ENCODE measurements at places on chromosomes 2 and 18.

DNA sequence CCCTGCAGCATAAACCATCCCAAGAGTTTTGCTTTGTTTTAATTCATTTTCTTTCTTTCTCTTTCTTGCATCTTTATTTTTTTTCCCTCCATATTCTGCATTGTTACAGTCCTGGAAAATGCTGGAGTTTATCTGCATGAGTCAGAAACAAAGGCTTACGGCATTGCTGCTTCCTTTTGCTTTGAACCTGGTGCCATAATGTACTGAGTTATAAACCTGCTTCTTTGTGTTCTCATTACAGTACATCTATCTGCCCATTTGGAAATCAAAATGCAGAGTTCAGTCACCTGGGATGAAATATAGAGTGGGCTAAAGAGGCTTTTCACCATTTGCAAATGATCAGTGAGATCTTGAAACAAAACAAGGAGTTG, 1009.2 kb upstream of the FANCL start:
- no peak for DNase-seq

GRCh38 chr2:142142595-142142994, 11.8 kb upstream of the LRP1B start:
- DNase-seq, result no peak

GRCh38 chr2:7044253-7045250, 127.3 kb downstream of the RNF144A start:
- DNase-seq, result peak; percentile 86

DNA sequence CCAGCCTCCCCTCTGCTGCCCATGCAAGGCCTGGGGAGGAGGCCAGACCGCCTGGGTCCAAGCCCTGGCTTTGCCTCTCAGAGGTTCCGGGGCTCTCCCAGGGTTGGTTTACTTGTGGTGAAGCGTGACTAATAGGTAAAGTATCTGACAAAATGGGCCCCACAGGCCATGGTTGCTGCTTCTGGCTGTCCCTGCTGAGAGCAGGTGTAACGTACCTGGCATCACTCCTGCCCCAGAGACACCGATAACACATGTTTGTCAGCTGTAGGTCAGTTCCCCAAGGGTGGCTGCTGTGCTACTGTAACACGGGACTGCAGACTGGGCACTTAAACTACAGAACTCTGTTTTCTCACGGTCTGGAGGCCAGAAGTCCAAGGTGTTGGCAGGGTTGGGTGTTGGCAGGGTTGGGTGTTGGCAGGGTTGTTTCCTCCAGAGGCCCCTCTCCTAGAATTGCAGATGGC, 34.1 kb downstream of the ODC1 start:
- DNase-seq, result no peak

GRCh38 chr18:8615397-8616027, 6.3 kb downstream of the RAB12 start:
- no peak for DNase-seq

DNA sequence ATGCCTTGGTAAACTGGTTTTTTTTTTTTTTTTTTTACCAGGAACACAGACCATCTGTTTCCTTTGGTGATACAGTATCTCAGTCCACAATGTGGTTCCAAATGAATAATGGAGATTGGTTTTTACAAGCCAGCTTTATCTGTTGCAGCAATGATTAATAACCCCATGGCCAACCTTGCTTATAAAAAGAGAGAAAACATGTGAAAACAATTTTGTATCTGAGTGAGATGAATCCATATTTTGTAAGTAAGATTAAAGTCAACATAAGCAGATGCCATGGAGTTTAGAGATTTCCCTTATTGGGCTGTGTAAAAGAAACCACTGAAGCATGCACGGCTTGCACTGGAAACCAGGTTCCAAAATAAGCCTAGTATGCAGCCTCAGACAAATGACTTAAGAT, 108.6 kb upstream of the CNTNAP5 start:
- DNase-seq, result no peak

DNA sequence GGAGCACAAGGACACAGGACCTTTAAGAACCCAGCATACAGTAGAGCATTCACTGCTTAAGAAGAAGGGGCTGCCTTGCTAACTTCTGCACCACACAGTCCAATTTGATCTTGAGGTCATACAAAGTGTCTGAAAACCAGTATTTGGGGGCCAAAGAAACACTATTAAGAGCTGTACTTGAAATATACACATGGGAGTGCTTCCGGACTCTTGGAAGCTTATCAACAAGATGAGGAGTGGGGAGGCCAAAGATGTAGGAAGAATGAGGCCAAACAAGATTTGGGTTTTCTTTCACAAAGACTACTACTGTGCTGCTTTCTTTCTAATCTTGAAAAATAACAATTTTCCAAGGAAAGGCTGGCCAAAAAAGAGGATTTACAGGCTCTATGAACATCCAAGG, 24.8 kb upstream of the MALL start:
- no peak for DNase-seq

DNA sequence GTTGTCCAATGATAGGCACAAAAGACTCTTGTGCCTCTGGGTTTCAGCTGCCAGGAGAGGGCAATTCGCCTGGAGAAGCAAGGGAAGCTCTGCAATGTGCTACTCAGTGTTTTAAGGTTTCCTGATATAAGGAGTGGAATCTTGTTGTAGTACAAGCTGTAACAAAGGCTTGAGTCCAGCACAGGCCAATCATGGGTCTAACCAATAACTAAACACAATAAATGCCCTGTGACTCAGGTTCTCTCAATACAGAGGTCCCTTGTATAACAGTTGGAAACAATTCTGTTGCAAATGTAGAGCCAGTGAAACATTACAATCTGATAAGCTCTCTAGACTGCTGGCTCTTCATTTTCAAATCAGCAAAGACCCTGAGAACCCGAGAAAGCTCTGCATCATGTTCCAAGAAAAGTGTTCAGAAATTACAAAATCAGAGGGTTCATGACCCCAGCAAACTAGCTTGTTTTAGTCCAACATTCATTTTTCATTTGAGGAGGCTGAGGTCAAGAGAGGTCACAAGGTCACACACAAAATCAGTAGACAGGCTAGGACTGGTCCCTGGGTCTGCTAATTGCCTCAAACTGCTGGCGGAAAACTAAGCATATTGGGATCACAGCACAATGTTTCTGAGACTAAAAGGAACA, 59.0 kb upstream of the DNMT3A start:
- DNase-seq, result no peak

DNA sequence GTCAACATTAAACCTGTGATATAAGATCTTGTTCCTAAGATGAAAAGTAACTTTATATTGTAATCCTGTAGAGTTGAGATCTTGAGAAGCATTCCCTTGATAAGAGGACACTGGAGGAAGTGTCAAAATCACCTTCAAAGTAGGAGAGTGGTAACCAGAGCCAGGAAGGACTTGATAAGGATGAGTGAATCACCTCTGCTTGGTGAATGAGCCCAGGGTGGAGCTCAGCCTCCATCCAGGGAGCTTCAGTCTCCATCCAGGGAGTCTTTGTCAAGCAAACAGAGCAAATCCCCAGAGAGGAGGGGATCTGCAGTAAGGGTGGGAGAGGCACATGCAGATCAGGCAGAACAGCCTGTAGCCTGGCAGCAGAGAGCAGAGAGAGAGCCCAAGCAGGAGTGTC, 167.1 kb upstream of the SIX2 start:
- DNase-seq, result no peak

DNA sequence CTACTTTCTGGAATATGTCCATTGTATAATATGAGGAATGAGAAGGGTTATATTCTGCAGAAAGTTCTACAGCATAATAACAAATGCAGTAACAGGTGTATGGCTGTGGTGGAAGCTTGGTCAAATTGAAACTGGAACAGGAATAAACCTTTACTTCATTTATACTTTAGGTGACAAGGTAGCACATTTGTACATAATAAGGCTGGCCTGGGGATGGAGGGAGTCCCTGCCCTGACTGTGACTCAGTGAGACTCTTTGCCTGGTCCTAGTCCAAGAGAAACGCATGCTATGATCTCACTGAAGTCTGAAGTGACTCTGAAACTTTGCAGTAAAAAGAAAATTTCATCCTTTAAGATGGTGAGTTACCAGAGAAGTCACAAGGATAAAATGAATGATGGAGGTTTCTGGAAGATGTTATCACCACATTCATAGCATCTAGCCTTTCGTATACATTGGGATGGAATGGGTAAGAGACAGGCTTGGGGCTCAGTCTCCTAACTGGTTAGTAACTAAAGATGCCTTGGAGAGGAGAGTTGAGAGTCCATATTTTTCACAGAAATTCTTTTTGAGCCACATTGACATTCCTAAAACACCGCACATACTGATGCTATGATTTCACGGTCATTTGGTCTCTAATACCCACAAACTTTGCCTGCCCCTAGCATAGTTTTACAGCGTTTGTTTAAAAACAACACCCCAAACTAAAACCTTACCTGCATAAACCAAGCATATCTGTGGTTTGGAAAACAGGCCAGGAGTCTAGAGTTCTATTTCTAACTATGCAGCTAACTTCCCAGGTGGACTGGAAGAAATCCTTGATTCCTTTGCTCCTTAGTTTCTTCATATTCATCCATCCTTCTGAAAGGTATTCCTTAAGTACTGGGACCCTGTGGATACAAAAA, 42.4 kb upstream of the NABP1 start:
- DNase-seq, result no peak

DNA sequence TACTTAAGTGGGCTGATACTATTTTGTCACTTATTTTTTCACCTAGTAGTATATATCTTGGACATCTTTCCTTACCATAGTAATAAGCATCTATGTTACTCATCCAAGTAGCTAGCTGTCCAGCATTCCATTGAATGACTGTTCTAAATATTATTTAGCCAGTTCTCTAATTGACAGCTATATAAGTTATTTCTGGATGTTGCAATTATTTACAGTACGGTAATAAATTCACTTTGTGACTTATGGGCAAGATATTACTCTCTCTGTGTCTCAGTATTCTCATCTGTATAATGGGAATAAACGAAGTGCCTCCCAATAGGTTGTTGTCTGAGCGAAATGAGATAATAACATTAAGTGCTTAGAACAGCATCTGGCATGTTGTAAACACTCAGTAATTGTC, 46.6 kb upstream of the AGAP1 start:
- no peak for DNase-seq

GRCh38 chr2:5596868-5597267, 95.3 kb upstream of the SOX11 start:
- DNase-seq, result no peak

- DNase-seq, result no peak
These were observed 1.7 kb upstream of the GMPPA start for GRCh38 chr2:219496825-219497494.

- DNase-seq, result no peak
These were observed 136.7 kb upstream of the CDH2 start for GRCh38 chr18:28313602-28314001.

- no peak for DNase-seq
These were observed 80.5 kb downstream of the AAK1 start for GRCh38 chr2:69563021-69563420.

- DNase-seq, result no peak
These were observed 1.4 kb downstream of the PTGR3 start for GRCh38 chr18:75207310-75208154.

GRCh38 chr18:28422577-28422976, 245.6 kb upstream of the CDH2 start:
- DNase-seq, result no peak

DNA sequence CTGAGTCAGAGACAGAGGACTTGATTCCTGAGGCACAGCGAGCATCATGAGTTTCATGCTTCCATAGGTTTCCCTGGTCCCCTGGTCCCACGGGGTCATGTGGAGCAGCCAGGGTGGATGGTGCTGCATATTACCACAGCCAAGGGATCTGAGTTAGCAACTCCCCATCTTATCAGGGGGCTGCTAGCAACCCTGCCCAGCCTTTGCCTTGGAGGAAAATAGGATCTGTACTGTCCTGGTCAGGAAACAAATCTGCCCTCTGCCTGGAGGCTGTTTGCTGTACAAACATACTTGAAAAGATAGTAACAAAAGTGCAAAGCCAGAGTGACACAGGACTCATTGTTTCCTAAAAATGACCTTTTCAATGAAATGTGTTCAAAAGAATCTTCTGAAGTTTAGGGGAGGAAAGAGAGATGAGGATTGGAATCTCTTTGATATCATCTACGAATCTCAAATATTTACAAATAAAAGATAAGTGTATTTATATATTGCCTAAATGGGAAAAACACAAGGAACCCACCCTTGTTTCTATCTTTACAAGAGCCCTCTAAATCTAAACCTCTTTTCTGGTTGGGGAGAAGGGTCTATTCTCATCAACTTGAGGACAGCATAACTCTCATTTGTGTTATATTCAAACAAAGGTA, 194.8 kb downstream of the CD226 start:
- DNase-seq, result no peak

DNA sequence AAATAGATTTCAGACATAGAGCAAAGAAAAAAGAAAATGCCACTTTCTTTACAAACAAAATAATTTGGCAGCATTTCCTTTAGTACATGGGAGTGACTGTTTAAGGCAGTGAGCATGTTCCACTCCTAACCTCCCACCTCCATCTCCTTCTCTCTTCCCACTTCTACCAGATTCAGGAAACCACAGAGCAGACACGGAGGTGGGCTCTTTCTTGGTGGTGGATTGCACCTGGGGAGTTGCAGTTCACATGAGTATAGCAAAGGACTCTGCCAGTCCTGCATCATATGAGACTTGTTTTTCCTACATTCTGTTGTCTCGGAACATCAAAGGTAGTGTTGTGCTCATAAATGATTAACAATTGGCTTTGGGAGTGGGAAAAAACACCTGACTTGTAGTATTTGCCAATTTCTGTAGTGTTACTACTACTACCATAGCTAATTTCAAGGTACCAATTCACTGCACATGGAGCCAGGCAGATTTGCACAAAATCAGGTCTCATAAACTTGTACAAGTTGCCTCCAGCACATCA, 137.2 kb downstream of the SPP2 start:
- DNase-seq, result no peak

- no peak for DNase-seq
These were observed 22.3 kb downstream of the ZCCHC2 start for GRCh38 chr18:62545098-62545497.

GRCh38 chr18:7896161-7896560, 329.0 kb downstream of the PTPRM start:
- no peak for DNase-seq

GRCh38 chr2:173891315-173892037, 73.7 kb downstream of the SP3 start:
- DNase-seq, result no peak

- DNase-seq, result no peak
These were observed 40.1 kb downstream of the NRP2 start for GRCh38 chr2:205722283-205722918.

- no peak for DNase-seq
These were observed 235.3 kb downstream of the ZNF516 start for GRCh38 chr18:76259711-76260110.

DNA sequence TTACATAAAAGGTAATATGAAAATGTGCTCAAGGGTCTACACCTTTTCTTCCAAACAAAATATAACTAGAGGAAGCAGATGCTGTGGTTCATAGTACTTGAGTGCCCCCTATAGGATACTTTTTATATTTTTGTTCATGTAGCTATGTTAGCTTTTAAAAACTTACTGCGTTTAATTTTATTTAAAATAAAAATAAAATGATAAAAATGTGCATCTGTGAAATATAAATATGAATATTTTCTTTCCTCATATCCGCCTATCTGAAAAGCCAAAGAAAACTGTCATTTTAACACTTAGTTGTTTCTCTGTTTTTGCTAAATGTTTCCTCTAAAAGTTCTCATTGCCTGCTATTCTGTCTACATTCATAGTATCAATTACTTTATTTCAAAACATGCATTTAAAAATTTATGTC, 9.6 kb upstream of the LRP1B start:
- DNase-seq, result no peak

GRCh38 chr18:44747157-44747556, 66.5 kb downstream of the SETBP1 start:
- DNase-seq, result no peak

GRCh38 chr2:172962824-172963223, 112.8 kb upstream of the MAP3K20 start:
- DNase-seq, result no peak

- DNase-seq, result no peak
These were observed 32.6 kb downstream of the SRSF7 start for GRCh38 chr2:38718601-38719000.

Data from cardiac septum (tissue), 1 donor.